ENCODE measurements at places on chromosomes 7 and 10.

GRCh38 chr10:35040760-35041501 lies 49.2 kb downstream of the CUL2 start:
- no peak for DNase-seq

DNA sequence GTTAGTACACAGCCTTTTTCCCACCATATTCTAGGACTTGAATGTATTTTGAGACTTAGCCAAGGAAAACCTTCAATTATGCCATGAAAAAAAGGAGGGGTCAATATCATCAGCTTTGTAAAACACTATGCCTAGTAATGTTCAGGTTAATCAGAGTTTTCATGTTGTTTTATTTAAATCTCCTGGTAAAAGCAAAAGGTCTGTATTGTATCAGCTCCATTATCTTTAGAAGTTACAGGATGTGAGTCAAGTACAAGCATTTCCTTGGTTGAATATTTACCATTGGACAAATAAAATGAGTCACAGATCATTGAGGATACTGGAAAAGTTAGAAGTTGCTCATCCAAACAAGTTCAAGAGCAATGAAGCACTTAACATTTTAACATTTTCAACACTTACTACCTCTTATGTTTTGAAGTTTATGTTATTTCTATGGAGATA lies 89.9 kb upstream of the CAPZA2 start:
- DNase-seq, result no peak

- no peak for DNase-seq
Observed at GRCh38 chr10:108095932-108096925, 931.7 kb upstream of the SORCS1 start.

GRCh38 chr7:138079137-138079536 lies 2.9 kb downstream of the AKR1D1 start:
- DNase-seq, result no peak

- DNase-seq, result no peak
Observed at GRCh38 chr7:135195968-135196629, 15.2 kb downstream of the WDR91 start.

DNA sequence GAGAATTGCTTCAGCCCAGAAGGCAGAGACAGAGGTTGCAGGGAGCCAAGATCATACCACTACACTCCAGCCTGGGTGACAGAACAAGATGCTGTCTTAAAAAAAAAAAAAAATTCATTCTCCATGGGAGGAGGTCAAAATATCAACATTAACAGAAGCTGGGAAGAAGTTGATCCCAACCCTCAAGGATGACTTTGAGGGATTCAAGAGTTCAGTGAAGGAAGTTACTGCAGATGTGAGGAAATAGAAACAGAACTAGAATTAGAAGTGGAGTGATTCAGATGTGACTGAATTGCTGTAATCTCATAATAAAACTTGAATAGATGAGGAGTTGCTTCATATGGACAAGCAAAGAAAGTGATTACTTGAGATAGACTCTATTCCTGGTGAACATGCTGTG lies 19.7 kb upstream of the RPEL1 start:
- DNase-seq, result no peak

DNA sequence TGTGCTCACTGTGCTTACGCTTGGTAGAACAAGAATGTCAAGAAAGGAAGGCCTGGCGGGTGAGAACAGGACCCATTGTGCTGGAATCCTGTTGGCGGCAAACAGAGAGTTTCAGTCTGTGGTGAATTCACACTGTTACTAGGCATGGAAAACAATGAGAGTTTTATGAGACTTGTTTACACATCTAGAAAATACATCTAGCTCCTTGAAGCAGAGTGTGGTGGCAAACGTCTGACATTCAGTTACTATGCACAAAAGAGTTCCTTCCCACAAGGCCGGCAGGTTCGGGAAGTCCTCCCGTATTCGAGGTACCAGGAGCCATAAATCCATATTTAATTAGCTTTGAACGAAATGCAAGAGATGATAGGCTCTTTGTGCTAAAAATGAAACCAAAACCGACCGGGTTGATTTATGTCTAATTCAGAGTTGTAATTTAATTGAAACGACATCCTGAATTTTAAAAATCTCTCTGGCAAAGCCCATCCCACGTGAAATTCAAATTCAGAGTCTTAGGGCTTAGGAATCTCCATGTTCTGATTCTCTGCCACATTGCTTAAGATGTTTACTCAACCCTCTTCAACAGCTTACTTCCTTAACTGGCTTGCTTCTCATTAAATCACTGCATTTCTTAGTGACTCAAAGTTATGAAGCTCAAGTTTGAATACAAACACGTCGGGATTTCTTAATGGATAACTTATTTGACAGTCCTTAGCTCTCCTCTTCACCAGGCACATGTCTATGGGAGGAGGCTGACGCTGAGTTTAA lies 299.9 kb upstream of the PITRM1 start:
- no peak for DNase-seq

- no peak for DNase-seq
Observed at GRCh38 chr10:107502229-107502985, 337.9 kb upstream of the SORCS1 start.

GRCh38 chr10:110919971-110920881 lies 822 bp downstream of the SHOC2 start:
- no peak for DNase-seq

DNA sequence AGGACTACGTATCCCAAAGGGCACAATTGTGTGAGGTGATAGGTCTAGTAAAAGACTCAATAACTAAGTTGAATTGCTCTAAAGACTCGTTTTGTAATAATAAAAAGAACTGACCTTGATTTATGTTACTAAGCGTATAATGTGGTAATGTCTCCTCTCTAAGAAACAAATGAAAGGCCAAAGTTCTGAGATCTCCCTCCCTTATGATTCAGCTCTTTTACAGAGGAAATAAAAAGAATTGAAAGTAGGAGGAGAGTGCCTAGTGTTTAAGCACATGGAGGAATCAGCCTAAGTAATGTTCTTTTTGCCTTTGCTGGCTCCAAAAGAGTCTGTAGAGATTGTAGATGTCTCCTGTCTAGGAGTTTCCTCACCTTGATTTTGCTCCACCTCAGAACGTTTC lies 98.0 kb downstream of the ARL4A start:
- no peak for DNase-seq

DNA sequence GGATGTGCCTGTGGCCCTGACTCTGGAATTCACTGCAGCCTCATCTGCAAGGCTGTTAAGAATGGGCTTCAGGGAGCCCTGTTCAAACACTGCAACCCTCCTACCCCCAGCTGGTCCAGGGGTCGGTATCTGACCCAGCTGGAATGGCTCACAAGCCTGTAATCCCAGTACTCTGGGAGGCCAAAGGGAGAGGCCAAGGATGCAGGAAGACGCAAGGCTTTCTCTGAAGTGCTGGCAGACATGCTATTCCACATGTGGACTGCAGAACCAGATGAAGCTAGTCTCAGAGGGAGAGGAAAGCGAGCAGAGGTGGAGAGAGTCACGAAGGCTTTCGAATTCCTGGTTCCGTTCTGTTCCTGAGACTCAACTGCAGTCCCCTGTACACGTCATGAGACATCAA lies 45.0 kb downstream of the ESYT2 start:
- DNase-seq, result no peak

- DNase-seq, result no peak
Observed at GRCh38 chr10:17109475-17110207, 20.0 kb downstream of the CUBN start.

GRCh38 chr10:35447693-35448407 lies 111.5 kb downstream of the CCNY start:
- DNase-seq, result no peak

DNA sequence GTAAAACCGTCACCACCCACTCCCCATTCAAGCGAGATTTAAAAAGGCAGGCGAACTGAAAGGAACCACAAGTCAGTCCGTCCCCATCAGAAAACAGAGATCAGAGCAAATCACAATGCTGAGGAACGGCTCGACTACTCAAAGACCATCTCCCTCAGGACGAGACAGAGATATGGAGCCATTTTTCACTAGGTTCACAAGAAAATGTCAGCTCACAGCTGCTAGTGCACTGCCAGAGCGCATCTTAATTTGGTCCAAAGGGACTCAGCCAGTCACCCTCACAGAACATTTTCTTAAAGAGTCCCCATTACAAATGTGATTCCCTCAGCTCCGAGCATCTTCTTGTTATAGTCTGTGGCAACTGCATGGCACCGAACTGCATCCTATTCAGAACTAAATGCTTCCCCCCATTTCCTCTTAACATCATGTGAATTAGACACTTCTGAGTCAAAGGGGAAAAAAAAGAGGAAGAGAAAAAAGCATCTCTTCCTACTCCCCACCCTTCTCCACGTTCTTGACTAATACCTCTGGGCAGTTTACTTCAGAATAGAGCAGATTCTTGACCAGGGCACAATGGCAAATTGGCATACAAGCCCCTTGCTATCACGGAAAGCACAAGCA lies 683.9 kb downstream of the MAGI2 start:
- DNase-seq, result no peak

- no peak for DNase-seq
Observed at GRCh38 chr7:131959106-131959812, 402.8 kb upstream of the PODXL start.

DNA sequence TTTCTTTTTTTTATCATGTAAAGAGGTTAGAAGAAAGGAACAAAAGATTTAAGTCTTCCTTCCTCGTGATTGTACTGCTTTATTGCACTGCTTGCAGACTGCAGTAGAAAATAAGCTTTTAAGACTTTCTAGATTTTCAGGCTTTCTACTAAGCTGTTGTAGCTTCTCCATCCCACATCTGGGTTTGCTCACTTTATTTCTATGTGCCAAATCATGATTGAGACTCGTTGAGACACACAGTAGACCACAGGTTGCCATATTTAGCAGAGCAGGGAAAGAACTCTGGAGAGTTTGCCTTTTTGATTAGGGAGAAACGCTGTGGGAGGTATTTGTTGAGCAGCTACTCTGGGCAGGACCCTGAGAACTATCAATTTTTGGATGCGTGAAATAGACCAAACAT lies 89.2 kb upstream of the BTBD16 start:
- no peak for DNase-seq

- DNase-seq, result no peak
Observed at GRCh38 chr7:29620556-29620930, 56.9 kb downstream of the PRR15 start.

DNA sequence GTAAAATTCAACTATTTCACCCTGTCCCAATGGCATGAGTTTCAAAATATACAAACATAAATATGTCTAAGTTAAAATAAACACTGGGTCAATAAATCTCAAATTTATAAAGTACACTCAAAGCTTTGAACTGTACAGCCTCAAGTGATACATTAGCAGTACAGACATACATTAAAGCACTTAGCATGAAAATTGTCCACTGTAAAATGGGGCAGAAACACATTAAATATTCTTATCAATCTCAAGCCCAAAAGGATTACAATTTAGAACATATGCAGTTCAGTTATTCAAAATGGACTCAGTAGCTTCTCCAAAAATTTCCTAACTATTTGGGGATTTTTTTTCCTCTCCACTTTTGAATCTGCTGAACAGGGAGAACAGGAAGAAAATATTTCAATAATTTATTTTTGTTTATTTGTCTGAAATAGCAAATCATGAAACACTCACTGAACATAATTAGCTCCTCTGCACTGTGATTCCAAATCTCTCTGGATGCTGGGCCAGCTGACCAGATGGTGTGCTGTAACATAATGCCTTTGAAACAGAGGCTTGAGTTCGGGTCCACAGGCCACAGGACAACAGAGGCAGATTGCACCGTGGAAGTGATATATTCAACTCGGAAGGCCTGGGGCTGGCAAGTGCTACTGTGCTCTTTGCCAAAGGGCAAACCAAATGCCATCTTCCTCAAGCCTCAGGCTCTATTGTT lies 248.9 kb upstream of the LRRN3 start:
- DNase-seq, result no peak

GRCh38 chr7:55194522-55194921 lies 170.6 kb upstream of the LANCL2 start:
- DNase-seq, result no peak

GRCh38 chr10:52542906-52543305 lies 228.8 kb downstream of the DKK1 start:
- DNase-seq, result no peak

DNA sequence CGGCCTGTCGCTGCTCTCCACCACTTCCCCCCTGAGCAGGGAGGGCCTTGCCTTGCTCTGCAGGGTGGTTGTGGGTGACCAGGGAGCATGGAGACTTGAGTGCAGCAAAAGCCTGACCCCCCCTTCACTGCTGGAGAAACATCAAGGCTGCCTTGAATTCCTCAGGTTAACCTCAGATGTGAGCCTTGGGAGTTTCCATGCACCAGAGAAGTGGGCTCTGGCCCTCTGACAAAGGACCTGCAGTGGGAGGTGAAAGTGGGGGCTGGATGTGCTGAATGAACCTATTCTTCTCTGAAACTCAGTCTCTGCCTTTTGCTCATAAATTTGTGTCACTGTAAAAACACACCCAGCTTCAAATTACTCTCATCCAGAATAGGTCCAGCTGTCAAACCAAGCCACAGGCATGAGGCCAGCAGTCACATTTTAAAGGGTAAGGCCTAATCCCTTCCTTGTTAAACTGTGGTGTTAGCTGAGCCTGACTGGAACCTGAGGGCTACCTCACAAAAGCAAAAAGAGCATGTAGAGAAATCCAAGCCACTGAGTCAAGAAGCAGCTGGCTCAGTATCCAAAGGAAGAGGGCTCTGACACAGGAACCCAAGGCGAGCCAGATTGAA lies 356.8 kb downstream of the CCSER2 start:
- no peak for DNase-seq

- no peak for DNase-seq
Observed at GRCh38 chr10:80132299-80133139, at the start of gene PLAC9. PLAC9 (plus strand) TSS chr10:80132730; CDS start chr10:80132763, 33 bp downstream.

GRCh38 chr7:43753271-43753810 lies 5.1 kb upstream of the BLVRA start:
- DNase-seq, result no peak

DNA sequence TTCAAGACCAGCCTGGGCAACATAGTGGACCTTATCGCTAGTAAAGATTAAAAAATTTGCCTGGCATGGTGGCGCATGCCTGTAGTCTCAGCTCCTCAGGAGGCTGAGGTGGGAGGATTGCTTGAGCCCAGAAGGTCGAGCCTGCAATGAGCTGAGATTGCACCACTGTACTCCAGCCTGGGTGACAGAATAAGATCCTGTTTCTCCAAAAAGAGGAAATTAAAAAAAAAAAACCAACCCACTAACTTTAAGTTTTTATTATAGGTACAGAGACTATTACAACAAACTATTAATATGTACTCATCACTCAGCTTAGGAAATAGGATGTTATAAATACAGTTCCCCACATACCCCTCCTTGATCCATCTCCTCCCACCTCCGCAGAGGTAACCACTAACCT lies 30.2 kb downstream of the DHTKD1 start:
- DNase-seq, result no peak

- DNase-seq, result no peak
Observed at GRCh38 chr10:79054203-79055099, 14.3 kb upstream of the ZMIZ1 start.

- DNase-seq, result no peak
Observed at GRCh38 chr10:75210282-75211006, at the start of gene VDAC2. VDAC2 (plus strand) TSS chr10:75210796; CDS start chr10:75211159, 363 bp downstream.

GRCh38 chr7:147171013-147171391 lies 1054.4 kb downstream of the CNTNAP2 start:
- no peak for DNase-seq
